SK-N-MC (cell line): ENCODE measurements at places on chromosomes 2 and 18.

DNA sequence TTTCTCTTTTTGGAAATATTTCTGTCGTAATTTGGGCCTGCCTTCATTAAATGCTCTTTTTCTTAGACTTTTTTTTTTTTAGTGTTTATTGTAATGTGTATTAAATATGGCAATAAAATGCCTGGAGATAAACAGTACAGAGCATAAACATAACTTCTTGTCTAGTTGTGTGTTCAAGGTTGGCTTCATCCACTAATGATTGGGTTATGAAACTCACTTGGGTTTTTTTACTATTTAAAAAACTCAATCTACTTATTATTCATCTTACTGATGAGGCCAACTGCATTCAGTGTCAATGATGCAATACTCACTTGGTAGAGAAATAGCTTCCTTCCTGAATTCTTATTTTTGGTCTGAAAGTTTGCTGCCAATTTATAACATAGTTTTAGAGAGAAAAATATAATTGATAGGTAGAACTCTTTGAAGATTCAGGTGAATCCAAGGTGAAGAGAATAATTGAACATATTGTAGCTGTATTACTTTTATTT, 144.2 kb upstream of the NABP1 start:
- no peak for DNase-seq

GRCh38 chr2:41726364-41726763, 321.5 kb upstream of the PKDCC start:
- DNase-seq: no peak

DNA sequence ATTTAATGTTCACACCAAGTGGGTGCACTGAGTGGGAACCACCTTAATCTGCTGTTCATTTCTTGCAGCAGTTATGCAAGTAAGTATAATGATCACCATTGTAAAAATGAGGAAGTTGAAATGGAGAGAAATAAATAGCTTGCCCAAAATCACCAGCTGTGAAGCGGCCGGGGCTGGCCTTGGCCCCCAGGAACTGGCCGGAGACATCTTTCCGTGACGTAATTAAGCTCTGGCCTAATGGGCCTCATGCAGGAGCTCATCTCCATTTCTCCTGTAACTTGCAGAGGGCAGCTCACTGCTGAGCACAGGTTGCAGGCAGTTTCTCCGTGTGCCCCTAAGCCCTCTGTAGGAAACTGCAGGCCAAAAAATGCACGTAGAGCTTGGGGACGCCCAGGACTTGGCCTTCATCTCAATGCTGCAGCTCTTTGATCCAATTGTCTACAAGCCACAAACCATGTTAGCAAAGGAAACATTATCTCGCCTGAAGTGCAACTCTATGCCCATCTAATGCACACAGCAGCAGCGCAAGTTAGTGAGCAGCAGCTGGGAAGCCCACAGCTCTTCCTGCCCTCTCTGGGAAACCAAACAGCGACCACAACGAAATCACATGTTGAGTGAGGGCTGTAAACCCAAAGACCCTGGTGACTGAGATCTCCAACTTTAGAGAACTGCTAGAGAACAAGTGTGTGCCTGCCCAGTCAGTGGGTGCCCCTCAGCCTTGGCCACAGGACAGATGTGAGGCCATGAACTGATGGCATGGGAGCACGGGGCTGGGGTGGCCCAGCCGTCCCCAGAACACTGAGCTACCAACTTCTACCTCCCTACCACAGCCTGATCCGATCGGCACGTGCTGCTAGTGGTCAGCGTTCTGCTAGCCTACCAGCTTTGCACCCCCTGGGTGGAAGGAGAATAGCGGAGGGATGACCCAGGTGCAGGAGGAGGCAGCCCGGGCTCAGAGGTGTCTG, 28.8 kb downstream of the APCDD1 start:
- DNase-seq: no peak

DNA sequence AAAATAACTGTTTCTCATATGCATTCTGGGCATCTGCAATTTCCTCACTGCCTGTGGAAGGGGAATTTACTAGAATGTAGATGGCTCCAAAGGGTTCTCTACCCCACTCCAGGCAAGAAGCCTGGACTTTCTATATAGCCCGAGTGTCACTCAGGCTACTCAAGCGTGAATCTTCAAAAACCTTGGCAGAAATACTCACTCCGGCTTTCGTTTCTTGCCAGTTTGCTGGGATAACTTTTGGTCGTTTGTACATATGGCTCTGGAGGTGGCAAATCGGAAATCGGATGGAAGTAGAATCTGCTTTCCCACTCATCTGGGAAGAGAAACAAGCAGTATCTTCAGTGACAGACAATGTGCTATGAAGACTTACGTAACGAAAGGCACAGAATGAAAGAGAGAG, 30.7 kb downstream of the WIPF1 start:
- no peak for DNase-seq

DNA sequence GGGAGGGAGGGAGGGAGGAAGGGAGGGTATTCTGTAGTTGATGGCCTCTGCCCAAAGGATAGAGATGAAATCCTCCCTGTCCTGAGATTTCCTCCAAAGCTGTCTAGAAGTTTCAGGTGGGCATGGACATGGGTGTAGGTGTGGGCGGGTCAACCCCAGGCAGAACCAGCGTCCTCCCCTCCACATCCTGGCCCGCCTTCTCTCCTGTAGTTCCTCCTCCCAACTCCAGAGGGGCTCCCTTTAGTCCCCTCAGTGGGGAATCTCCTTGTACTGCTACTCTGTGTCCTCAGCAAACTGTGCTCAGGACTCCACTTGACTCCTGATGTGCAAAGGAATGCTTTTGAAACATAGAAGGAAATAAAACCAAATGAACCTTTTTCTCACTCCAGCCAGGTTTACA, 88.1 kb downstream of the MRPS9 start:
- no peak for DNase-seq
